ENCODE measurements at places on chromosomes 1 and 21.

DNA sequence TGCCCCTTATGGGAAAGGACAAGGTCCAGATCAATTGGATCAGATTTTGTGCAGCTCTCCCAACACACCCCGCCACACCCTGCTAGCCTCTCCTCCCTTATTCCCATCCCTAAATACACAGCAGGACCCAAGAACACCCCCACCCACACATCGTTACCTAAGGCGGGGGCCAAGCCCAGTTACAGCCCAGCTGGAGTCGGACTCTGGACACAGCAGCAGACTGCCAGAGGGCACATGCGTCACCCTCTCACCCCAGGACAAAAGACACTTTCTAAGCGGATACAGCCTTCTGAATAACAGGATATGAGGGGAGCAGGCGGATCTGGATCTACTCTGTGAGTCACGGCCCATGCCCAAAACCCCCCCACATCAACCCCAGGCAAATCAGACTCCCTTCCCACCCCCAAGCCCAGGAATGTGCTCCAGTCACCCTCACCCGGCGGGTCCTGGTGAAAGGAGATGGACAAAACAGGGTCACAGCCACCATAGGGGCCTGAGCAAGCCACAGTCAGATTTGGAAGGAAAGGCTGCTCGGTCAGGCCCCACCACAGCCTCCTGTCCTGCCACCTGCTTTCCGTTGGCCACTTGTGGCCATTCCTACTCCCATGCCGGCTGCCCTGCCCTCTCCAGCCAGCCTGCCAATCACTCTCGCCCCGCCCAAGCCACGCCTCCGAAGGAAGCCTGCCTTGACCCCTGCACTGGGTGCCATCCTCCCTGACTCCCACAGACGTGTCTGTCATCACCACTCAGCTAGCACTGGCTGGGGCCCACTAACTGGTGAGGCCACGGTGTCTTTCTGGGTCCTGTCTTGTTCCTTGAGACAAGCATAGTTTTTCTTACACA lies 4.0 kb downstream of the S100A16 start:
- no peak for DNase-seq

DNA sequence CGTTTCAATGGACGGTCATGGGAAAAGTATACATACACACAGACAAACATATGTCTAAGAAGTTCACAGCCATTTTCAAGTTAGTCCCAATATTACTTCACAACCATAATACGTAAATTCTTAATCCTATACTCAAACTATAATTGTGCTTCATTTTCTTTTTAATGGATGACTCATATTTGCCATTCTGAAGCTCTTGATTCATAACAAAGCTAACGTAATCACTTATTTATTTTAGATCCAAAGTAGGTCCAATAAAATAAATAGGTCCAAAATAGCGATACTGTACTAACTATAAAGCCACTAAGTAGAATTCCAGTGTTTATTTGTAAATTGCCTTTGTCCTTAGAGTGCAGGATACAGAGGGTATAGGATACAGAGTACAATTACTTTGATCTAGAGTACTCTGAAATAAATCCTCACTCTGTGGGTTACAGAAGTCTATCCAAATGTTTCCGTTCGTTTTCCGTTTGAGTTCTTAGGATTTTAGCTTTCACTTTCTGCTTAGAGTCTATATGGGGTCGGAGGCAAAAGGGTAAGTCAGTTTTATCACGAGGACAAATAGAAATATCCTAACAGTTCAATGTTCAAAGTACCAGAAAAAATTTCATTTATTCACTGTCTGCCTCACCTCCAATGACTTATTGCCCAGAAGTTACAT lies 8.8 kb upstream of the C1orf115 start:
- DNase-seq = no peak

DNA sequence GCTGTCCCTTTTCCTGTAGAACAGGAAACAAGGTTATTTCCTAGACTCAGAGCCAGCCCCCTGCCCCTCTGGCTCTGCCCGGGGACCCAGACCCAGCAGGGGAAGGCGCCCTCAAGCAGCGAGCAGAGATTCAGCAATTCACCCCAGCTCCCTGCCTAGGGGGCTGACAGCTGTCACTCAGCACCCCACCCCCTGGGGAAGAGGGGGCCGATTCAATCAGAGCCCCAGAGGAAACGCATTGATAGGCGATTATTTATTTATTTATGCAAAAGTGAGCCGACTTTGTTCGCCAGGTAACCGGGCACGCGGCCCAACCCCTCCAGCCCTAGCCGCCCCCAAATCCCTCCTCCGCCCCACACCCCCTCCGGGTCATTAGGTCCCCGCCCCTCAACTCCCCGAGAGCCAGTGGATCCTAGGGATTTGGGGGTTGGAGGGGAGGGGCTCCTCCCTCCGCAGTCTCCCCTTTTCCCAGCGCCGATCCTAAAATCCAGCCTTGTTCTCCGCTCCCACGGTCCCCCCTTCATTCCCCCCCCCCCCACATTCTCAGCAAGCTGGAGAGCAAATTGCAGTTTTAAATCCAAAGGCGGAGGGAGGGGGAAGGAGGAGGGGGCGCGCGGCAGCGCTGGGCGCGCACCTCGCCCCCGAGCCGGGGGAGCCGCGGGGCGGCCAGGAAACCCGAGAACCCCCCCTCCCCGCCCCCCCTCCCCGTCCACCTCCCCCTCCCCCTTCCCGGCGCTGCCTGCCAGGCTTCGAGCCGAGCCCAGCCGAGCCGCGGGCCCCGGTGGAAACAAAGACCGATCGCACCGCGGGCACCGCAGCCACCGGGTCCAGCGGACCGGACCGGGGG lies 1.3 kb downstream of the AHDC1 start:
- DNase-seq = no peak

GRCh38 chr1:20686883-20687725 lies 25.9 kb upstream of the DDOST start:
- DNase-seq = no peak

DNA sequence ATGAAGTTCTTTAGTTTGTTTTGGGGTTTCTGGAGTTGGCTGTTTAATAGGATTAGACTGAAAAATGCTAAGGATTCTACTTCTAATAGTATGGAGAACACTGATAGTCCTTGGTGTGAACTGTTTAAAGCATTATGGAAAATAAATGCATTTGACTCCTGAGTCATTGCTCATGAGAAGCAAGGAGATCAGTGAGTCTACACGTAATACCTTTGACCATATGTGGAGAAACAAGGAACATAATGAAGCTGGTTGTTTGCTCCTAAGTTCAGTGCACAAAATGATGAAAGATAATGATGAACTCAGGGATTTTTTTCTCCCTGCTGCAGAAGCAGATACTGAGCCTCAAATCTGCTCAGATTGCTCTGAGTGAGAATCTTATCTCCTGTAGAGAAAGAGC lies 158.9 kb upstream of the COL11A1 start:
- DNase-seq = no peak

DNA sequence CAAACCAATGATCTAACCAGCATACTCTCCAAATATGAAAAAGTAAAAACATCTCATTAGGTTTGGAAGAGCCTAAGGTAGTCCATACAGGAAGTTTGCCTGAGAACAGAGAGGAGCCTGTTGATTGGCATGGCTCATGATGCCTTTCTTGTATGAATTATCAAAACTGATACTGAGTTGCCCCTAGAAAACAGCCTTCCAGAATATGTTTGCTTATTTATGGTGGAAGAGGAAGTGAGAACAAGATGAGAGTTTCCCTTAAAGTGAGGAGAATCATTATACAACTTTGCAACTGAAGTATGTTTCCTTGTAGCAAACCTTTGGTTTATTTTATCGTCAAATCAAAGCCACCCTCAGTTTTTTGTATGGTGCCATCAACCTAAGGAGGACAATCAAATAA lies 23.8 kb upstream of the KIAA1614 start:
- DNase-seq = no peak

DNA sequence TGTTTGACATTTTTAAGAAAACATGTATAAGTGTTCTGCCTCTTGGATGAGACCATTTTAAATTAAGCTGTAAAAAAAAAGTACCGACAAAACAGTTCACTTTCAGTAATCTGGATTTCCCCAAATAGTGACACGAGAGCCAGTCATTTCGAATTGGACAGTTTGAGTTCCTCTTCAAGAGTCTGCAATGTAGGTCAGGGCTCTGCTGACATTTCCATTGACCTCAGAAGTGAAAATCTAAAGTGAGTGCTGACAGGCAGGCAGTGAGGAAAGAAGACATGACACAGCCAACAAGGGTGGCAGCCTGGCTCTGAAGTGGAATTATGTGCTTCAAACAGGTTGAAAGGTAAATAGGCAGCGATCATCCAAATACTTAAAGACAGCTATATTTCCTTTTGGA lies at the start of gene IL23R:
Gene IL23R, plus strand, starts transcription at position 259 of the 400 bp plus-strand sequence. CDS start 1,667 bp downstream, outside the sequence.
- no peak for DNase-seq

DNA sequence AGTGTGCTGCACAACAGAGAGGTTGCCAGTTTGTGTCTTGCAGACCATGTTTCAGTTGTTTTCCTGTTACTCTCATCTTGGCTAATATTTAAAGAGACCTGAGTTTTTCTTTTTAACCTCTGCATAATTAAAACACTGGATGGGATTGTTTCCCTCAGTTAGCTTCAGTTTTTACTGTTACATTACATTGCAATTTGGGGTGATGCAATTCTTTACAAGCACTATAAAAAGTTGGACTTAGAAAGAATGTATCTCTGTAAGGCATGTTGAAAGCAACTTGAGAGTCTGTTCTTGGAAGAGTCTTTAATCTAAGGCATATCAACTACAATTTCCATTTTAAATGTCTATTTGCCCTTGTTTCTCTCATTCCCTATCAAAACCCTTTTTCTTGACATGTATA lies 99.1 kb downstream of the DNM3 start:
- no peak for DNase-seq

DNA sequence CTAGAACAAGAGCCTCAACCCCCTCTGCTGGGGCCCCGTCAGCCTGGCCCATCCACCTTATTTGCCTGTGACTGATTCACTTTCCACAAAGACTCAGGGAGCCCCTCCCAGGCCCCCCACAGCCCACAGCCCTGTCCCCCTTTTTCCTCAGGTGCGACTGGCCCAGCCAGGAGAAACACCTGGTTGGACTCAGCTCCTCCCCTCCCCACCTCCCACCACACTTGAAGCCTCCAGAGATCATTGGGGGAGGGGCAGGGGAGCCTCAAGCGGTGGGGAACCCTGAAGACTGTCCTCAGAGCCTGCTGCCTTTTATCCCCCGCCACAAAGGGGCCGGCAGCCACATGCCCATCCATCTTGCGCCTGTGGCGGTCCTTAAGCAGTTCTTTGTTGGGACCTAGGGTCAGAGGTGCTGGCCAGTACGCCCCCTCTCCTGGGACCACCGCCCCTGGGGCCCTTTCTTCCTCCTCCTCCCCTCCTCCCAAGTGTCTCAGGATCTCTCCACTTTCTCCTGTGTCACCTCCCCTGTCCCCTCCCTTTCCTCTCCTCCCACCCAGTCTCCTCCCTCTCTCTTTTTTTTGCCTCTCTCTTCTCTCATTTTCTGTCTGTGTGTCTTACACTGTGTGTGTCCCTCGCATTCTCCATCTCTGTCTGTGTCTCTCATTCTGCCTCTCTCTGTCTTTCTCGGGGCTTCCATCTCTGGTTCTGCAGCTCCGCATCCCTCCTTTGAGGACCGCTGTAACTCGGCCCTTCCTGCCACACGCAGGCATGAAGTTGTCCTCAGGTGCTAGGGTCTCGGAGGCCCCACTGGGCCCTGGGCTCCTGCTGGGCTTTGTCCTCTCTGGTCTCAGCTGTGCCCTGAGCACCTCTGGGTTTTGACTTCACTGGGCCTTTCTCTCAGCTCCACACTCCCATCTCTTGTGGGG lies 12.2 kb downstream of the CRABP2 start:
- DNase-seq = no peak

DNA sequence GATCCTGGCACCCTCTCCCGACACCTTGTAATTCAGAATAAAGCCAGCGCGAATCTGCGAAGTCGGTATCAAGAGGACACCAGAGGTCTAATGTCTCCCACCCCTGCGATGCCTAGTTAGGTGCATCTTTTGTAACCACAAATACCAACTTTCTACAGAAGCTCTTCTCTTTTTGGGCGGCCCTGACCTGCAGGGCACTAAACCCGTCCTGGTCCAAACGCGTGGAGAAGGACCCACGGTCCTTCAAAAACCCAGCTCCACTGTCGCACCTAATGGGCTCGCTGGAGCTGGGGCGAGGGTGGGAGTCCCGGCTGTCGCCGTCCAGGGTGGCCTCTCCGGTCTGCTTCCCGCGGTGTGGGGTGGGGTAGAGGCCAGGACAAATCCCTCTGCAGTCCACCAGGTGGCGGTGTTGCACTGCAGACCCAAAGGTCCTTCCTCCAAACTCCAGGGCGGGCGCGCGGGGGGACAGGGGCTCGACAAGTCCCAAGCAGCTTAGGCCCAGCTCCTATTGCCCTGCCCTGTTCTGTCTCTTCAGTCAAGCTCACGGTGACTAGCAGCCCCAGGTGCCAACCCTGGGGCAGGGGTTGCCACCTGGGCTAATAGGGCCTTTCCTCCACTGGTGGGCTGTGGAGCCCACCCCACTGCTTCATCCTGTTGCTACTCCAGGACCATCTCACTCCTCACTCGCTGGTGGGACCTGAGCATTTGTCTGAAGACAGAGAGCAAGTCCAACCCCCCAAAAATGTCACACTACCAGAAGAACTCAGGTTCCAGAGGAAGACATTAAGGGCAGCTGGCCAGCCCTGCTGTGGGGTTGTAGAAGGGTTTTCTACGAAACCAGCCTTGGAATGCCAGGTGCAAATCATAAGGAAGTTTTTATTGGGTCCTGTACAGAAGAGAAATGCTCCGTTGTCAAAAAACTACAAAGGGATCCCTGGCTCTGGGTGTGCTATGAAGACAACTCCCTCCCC lies 2.8 kb downstream of the HES3 start:
- peak; percentile 76 for DNase-seq

DNA sequence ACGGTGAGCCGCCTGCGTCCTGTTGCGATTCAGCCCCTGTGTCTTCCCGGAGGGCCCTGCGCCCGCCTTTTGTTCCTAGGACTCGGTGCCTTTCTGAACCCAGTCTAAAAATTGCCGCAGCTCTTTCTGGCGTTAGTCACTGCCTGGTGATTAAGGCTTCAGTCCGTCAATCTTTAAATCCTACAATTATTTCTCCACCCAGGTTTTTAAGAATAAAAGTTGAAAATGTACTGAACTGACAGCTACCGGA lies 16.2 kb upstream of the PDXK start:
- DNase-seq = no peak

GRCh38 chr21:46603228-46603627 lies 1.7 kb downstream of the S100B start:
- DNase-seq = no peak

DNA sequence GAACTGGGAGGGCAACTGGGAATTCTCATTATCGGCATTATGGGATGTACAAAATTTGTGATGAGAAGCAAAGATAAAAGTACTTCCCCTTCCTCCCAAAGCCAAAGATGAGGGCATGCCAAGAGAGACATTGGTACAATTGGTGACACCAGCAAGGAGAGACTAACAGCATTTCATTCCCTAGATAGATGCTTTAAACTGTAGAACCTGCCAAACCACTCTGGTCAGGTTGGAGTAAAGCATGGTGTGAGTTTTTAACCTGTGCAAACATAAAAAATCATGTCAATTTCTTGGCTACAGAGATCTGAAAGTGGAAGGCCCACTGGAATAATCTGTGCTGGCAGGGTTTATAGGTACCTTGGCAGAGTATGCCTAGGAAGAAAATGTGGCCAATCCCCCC lies 19.4 kb downstream of the CTXND2 start:
- DNase-seq = no peak

- DNase-seq = no peak
Measured at GRCh38 chr1:115041654-115042053, 12.0 kb downstream of the TSHB start.

Measured in NCI-H1694 treated with DMSO at 0.1 percent for 48 hours (cell line).